ENCODE measurements at places on chromosomes 7 and 10.

GRCh38 chr10:12333380-12334185 is 15.8 kb upstream of the CAMK1D start:
- no peak for DNase-seq

- no peak for DNase-seq
Measured at GRCh38 chr10:110032801-110033700, 25.3 kb downstream of the ADD3 start.

GRCh38 chr10:96949039-96949683 is 117.1 kb downstream of the LCOR start:
- DNase-seq: no peak

- no peak for DNase-seq
Measured at GRCh38 chr10:100904917-100905316, 7.8 kb upstream of the SLF2 start.

GRCh38 chr10:90885176-90885575 is 13.4 kb downstream of the RPP30 start:
- no peak for DNase-seq

DNA sequence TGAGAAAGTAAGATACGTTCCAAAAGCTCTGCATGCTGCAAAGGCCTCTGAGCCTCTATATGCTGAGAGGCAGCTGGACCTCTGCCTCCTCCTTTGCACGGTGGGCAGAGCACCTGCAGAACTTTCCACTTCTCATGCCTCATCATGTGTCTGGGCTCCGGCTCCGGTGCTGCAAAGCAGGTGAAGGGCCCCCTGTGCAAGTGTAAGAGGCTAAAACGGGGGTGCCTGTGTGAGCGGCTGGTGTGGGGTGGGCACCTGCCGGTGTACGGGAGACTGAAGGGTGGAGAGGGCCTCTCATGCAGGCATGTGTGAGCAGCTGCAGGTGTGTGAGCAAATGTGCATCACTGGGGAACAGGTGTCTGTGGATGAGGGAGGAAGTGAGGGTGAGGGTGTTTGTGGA is 121.0 kb downstream of the KCNMA1 start:
- no peak for DNase-seq

- no peak for DNase-seq
Measured at GRCh38 chr10:109963439-109963838, 40.1 kb upstream of the XPNPEP1 start.

DNA sequence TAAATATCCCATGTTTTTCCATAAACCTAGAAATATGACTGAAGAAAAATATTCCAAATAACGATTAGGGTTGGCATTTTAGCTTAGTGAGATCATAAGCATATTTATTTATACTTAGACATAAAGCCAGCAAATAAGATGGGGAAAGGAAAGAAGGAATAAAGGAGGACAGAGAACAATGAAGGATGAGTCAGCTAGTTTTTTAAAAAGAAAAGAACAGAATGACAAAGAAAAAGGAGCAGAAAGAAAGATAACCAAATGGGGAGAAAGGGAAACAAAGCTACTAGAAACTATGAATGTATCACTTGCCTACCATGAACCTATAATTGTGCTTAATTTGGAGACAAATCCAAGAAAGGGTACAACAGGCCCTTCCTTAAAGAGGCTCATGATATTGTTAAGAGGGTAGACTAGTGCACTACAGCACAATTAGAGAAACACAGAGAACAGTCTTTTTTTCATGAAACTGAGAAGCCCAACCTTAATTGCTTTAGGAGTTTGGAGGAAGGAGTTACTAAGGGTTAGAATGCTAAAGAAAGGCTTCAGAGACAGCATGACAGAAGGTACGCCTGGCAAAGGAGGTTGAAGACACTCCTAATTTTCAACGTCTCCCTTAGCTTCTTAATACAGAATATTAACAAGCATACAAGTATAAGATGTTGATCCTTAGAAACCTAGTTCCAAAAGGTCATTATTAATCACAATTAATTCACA is 23.9 kb downstream of the HERPUD2 start:
- DNase-seq: no peak

DNA sequence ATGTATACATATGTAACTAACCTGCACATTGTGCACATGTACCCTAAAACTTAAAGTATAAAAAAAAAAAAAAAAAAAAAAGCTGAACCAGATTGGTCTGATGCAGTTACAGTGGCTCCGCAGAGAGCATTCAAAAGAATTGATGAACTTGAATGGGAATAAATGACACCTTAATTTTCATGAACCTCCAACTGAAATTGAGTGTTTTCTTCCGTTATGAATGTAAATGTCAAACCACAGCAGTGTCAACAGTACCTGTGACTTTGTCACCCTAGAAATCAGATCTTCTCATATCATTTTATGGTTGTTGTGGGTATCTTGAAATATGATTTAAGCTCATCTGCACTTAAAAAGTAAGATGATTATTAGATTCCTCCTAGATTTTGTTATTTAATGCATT is 32.7 kb upstream of the SRGN start:
- no peak for DNase-seq

GRCh38 chr10:59336632-59337031 is 25.7 kb downstream of the FAM13C start:
- no peak for DNase-seq

Measured in activated CD4-positive, alpha-beta T cell treated with anti-CD3 and anti-CD28 coated beads for 24 hours (primary cell).